ENCODE measurements at places on chromosomes 6 and 20.

- no peaks in the 10 kb centered on the region for H3K36me3 ChIP-seq
- no peaks in the 10 kb centered on the region for H3K27me3 ChIP-seq
- DNase-seq, result peak; percentile 88
- H3K27ac ChIP-seq, result peak overlapping the region; percentile 32
Measured at GRCh38 chr6:89021629-89022028, 58.2 kb upstream of the RNGTT start.

- H3K36me3 ChIP-seq, result peaks cover 16% of the 10 kb centered on the region
- H3K27me3 ChIP-seq, result no peaks in the 10 kb centered on the region
- DNase-seq, result no peak
- H3K4me1 ChIP-seq, result peaks cover 2% of the 10 kb centered on the region
- peak overlapping the region; percentile 91 for H3K27ac ChIP-seq
- H3K4me3 ChIP-seq, result no peak overlapping the region
Measured at GRCh38 chr6:111710911-111711310, 105.2 kb upstream of the TRAF3IP2 start.

DNA sequence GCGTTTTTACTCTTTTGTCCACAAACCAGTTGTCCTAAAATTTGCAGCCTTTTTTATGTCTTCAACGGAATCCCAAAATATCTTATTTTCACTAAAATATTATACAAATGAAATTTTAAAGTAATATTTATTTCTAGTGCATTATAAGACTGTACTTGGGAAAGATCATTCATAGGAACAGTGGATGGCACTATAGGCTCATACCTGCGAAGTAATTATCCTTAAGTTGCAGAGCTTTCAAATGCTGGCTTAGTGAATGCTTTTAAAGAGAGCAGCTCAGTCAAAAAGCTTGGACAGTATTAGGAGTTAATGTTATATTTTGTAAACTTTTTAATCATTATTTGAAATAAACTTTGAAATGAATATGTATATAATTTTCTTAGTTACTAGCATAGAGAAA, 254.9 kb downstream of the CDKAL1 start:
- H3K36me3 ChIP-seq, result no peaks in the 10 kb centered on the region
- H3K4me1 ChIP-seq, result peaks cover 5% of the 10 kb centered on the region
- DNase-seq, result no peak
- no peaks in the 10 kb centered on the region for H3K27me3 ChIP-seq
- H3K27ac ChIP-seq, result no peak overlapping the region

DNA sequence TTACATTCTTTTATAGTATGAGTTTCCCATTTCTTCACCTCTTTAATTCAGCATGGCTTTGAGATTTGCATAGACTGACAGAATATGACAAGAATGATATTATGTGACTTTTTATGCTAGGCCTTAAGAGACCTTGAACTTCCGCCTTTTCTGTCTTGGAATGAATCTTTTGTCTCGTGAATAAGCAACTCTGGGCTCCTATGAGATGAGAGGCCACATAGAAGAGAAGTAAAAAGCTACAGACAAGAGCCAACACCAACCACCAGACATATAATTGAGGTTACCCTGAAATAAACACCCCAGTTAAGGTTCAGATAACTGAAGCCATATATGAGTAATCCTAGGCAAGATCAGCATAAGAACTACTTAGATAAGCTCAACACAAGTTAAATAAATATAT, 600.8 kb downstream of the MEI4 start:
- no peaks in the 10 kb centered on the region for H3K4me1 ChIP-seq
- H3K27ac ChIP-seq, result no peak overlapping the region
- no peak for DNase-seq
- H3K4me3 ChIP-seq, result no peak overlapping the region
- no peaks in the 10 kb centered on the region for H3K27me3 ChIP-seq

DNA sequence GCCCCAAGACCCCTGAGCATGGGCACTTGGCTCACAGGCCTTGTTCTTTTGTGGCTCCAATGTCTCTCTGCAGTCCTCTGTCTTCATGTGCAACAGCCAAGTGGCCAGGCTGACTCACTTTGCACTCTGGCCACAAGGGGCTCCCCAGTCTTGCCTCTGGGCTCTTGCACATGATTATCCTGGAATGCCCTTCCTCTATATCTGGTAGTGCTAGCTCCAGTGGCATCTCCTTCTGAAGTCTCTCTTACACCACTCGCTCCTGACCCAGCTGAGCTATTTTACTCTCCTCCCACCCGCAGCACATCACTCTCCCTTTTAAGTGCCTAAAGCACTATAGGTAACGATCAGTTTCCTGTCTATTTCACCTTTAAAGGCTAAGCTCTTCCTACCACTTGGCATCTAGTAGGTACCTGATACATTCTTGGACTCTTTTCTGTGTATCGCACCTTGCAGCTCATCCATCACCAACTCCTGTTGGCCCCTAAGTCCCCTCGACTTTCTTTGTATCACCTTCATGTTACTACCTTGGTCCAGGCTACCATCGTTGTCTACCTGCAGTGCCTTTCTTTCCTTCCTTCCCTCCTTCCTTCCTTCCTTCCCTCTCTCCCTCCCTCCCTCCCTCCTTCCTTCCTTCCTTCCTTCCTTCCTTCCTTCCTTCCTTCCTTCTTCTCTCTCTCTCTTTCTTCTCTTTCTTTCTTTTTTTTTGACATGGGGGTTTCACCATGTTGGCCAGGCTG, 211.9 kb upstream of the RNF24 start:
- no peak overlapping the region for H3K4me3 ChIP-seq
- H3K4me1 ChIP-seq, result no peaks in the 10 kb centered on the region
- DNase-seq, result peak; percentile 83
- peaks cover 17% of the 10 kb centered on the region for H3K27me3 ChIP-seq
- H3K36me3 ChIP-seq, result no peaks in the 10 kb centered on the region
- no peak overlapping the region for H3K27ac ChIP-seq

GRCh38 chr20:10047427-10047826, 12.6 kb downstream of the ANKEF1 start:
- peak; percentile 84 for DNase-seq
- no peaks in the 10 kb centered on the region for H3K36me3 ChIP-seq
- no peak overlapping the region for H3K27ac ChIP-seq
- H3K4me1 ChIP-seq, result no peaks in the 10 kb centered on the region
- no peak overlapping the region for H3K4me3 ChIP-seq

DNA sequence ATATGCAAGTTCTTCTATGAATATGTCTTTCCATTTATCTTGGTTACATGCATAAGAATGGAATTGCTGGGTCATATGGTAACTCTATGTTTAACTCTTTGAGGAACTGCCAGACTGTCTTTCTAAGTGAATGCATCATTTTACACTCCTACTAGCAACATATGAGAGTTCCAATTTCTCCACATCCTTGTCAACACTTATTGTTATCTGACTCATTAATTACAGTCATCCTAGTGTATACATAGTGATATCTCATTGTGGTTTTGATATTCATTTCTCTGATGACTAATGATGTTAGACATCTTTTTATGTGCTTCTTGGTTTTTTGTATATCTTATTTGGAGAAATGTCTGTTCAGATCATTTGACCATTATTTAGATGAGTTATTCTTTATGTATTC, 96.7 kb upstream of the LAMP5 start:
- no peak overlapping the region for H3K4me3 ChIP-seq
- no peak overlapping the region for H3K27ac ChIP-seq
- no peaks in the 10 kb centered on the region for H3K27me3 ChIP-seq
- no peaks in the 10 kb centered on the region for H3K4me1 ChIP-seq

DNA sequence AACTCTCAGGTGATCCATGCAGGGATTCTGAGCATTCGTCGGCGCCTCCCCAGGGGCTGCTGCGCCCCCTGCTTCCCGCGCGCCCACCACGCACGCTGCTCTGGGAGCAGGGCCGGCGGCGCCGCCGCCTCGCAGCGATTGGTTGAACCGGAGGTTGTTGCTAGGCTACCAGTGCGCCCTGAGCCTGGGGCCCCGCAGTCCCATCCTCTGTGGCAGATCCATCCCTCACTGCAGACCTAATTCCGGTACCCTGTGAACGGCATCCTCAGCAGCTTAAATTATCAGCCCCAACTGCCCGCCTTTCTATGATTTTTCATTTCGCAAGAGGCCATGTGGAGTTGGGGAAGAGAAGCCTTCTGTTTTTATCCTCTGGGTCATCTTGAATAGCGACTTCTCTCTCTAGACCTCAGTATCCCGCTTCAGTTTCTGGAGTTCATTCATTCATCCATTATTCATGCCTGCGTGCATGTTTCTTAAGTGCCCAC, 15.4 kb downstream of the PNPLA1 start:
- H3K36me3 ChIP-seq, result no peaks in the 10 kb centered on the region
- DNase-seq, result peak; percentile 85
- peaks cover 20% of the 10 kb centered on the region for H3K4me1 ChIP-seq
- H3K27me3 ChIP-seq, result no peaks in the 10 kb centered on the region

DNA sequence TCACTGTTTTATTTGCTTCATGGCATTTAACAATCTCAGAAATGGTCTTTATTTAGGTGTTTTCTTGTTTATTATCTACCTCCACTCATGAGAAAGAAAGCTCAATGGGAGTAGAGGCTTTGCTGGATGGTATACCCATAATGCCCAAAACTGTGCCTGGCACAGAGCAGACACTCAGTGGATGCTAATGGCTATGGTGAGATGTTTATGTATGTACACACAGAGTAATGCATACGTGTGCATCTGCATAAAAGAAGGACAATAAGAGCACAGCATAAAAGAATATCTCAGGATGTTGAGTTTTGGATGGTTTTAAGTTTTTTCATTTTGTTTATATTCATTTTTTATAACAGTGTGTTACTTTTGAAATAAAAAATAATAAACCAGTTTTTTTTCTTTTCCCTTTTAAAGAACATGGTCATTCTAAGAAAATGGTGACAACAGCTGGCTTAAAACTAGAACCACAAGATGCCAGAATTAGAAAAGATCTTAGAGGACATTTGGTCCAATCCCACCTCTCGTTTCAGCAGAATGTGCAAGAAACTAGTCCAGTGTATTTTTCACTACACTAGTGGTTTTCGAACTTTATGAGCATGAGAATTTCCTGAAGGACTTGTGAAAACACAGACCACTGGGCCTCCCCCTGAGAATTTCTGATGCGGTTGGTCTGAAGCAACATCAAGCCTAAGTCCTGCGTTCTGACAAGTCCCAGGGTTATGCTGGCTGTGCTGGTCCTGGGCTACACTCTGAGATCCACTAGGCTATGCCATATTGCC, 131.9 kb downstream of the FYN start:
- H3K4me1 ChIP-seq, result peaks cover 4% of the 10 kb centered on the region
- H3K4me3 ChIP-seq, result no peak overlapping the region
- no peak overlapping the region for H3K27ac ChIP-seq
- H3K27me3 ChIP-seq, result no peaks in the 10 kb centered on the region
- H3K36me3 ChIP-seq, result no peaks in the 10 kb centered on the region

GRCh38 chr20:48789185-48789668, 38.6 kb downstream of the PREX1 start:
- H3K27ac ChIP-seq, result no peak overlapping the region
- DNase-seq, result no peak
- H3K36me3 ChIP-seq, result peaks cover 4% of the 10 kb centered on the region
- H3K4me1 ChIP-seq, result peaks cover 3% of the 10 kb centered on the region
- no peak overlapping the region for H3K4me3 ChIP-seq

DNA sequence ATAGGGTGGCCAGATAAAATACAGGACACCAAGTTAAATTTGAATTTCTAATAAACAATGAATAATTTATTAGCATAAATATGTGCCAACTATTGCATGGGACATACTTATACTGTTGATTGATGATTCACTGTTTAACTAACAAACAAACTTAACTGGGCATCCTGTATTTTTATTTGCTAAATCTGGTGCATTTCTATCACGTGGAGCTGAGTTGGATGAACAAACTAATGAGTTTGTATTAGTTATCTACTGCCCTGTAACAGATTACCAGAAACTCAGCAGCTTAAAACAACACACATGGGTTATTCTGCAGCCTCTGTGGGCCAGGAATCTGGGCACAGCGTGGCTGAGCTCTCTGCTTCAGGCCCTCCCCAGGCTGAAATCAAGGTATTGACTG, 28.2 kb upstream of the PMEPA1 start:
- DNase-seq, result no peak
- no peak overlapping the region for H3K4me3 ChIP-seq
- H3K36me3 ChIP-seq, result no peaks in the 10 kb centered on the region
- peaks cover 10% of the 10 kb centered on the region for H3K4me1 ChIP-seq
- peaks cover 8% of the 10 kb centered on the region for H3K27me3 ChIP-seq

GRCh38 chr6:45922728-45923351, 92.8 kb downstream of the CLIC5 start:
- H3K27ac ChIP-seq, result no peak overlapping the region
- no peaks in the 10 kb centered on the region for H3K36me3 ChIP-seq
- H3K27me3 ChIP-seq, result peaks cover 8% of the 10 kb centered on the region
- no peak overlapping the region for H3K4me3 ChIP-seq
- H3K4me1 ChIP-seq, result peaks cover 2% of the 10 kb centered on the region
